ENCODE measurements at places on chromosomes 5 and 9.
A peak's percentile ranks its signal among the peaks of the same experiment; 100 is the strongest.

DNA sequence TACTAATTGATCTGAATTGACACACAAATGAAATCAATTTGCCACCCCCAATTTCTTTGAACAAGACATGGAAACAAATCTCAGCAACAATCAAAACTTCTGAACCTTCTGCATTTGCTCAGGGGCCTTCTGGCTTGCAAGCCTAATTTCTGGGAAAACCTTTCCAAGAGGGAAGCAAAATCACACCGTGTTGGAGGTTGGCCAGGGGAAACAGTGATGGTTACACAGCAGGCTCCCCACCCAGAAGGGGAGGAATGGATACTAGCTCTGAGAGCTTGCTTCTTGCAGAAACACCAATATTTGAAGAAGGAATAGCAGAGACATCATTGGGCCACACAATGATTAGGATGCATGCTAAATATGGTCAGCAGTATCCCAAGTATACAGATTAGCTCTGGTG, 488.6 kb upstream of the TRPC7 start:
- DNase-seq = no peak

DNA sequence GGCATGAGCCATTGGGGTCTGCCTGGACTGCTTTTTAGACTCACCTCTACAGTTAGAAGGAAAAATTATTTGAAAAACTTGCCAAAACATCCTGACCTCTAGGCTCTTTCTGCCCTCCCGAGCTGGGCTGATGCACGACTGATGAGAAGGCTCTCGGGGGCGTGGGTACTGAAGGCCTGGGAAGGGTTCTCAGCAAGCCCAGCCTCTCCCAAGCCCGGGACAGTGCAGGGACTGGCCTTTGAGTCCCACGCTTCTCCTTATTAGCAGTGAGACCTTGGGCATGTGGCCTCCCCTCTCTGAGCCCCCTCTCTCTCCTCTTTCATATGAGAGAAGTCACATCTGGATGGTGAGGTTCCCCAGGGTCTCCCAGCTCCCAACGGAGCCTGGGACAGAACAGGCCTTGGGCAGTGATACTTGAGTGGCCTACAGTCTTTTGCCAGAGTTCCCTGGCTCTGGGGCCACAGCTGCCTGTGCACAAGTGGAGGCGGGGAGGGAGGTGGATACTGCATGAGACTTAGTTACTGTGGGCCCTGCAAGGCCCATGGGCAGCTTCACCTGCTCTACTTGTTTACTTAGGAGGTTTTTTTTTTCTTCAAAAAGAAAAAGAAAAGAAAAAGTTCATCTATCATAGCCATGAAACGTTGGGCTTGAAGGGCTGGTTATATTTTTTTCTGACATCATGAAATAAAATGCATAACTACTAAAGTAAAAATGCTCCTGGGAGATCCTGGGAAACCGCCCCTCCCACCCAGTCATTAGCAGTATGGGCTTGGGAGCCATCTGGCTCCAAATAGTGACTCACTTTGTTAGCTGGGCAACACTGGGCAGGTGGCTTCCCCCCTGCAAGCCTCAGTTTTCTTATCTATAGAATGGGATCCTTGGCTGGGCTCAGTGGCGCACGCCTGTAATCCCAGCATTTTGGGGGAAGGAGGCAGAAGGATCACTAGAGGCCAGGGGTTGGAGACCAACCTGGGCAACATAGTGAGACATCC, 139.4 kb downstream of the GAPVD1 start:
- no peak for DNase-seq

DNA sequence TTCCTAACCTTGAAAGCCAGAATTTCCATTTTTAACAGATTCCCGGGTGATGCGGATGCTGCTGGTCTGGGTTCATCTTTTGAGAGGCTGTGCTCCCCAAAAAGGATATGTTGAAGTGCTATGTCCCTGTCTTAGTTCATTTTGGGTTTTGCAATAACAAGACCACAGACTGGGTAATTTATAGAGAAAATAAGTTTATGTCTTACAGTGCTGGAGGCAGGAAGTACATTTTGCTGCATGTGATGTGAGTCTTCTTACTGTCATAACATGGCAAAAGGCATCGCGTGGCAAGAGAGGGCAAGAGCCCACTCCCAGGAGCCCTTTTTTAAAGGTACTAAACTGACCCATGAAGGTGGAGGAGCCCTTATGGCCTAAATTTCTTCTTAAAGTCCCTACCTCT, 114.1 kb downstream of the DAPK1 start:
- DNase-seq = no peak

DNA sequence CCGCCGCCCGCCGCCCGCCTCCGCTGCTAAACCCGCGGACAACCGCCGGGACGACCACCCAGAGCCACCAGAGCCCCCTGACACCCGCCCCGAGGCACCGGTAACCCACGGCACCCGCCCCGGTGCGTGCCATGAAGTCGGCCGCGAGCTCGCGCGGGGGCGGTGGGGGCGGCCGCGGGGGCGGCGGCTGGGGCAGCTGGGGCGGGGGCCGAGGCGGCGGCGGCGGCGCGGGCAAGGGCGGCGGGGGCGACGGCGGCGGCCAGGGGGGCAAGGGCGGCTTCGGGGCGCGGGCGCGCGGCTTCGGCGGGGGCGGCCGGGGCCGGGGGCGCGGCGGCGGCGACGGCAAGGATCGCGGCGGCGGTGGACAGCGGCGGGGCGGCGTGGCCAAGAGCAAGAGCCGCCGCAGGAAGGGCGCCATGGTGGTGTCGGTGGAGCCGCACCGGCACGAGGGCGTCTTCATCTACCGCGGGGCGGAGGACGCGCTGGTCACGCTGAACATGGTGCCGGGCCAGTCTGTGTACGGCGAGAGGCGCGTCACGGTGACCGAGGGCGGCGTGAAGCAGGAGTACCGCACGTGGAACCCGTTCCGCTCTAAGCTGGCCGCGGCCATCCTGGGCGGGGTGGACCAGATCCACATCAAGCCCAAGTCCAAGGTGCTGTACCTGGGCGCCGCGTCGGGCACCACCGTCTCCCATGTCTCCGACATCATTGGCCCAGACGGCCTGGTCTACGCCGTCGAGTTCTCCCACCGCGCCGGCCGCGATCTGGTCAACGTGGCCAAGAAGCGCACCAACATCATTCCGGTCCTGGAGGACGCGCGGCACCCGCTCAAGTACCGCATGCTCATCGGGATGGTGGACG, 499 bp downstream of the FBLL1 start:
- DNase-seq = no peak

- DNase-seq = no peak
Measured at GRCh38 chr5:132378580-132378979, 9.1 kb downstream of the SLC22A5 start.

GRCh38 chr5:108531367-108532128, 149.7 kb upstream of the FBXL17 start:
- no peak for DNase-seq

GRCh38 chr5:112694853-112695709, 42.6 kb upstream of the APC start:
- DNase-seq = no peak

- DNase-seq = no peak
Measured at GRCh38 chr9:72382405-72382804, 17.4 kb upstream of the ZFAND5 start.

DNA sequence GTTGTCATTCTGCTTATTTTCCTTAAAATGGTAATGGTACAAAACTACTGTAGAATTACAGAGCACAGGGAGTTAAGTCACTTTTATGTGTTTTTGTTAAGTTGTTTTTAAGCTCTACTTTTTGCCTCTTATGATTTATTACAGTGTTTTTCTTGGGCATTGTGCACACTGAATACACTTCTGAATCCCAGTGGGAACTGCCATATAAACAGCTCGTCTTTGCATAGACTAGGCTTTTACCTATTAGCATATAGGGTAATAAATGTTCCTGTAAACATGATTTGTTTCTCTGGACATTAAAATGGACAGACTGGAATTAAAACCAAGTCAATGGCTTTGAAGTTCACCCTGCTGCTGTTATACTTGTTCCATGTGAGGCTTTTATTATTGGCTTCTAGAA, 12.2 kb downstream of the KLF9 start:
- DNase-seq = no peak

DNA sequence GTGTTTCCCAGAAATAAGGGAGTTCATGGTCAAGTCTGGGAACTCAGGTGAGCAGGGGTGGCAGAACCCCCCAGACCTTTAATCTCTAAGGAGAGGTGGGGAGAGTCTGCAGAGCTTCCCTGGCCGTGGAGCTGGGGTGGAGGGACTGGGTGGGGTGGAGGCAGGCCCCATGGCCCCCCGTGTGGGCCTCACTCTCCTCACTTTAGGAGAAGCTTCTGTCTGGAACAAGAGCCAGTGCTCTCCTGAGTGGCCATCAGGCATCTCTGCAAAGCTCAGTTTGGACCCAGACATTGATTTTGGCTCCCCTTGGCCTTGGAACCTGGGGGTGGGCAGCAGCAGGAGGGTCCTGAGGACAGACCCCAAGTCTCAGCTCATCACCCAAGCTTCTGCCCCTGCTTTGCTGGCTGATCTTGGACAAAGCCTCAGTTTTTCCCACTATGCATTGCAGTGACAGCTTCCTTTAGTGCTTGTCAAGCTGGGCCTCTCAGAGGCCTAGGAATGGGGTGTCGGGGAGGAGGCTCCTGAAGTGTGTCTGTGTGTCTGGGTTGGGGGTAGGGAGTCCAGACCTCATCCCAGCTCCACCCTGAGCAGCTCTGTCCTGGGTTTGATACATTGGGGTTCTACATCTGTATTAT, 3.5 kb upstream of the GBGT1 start:
- DNase-seq = no peak

DNA sequence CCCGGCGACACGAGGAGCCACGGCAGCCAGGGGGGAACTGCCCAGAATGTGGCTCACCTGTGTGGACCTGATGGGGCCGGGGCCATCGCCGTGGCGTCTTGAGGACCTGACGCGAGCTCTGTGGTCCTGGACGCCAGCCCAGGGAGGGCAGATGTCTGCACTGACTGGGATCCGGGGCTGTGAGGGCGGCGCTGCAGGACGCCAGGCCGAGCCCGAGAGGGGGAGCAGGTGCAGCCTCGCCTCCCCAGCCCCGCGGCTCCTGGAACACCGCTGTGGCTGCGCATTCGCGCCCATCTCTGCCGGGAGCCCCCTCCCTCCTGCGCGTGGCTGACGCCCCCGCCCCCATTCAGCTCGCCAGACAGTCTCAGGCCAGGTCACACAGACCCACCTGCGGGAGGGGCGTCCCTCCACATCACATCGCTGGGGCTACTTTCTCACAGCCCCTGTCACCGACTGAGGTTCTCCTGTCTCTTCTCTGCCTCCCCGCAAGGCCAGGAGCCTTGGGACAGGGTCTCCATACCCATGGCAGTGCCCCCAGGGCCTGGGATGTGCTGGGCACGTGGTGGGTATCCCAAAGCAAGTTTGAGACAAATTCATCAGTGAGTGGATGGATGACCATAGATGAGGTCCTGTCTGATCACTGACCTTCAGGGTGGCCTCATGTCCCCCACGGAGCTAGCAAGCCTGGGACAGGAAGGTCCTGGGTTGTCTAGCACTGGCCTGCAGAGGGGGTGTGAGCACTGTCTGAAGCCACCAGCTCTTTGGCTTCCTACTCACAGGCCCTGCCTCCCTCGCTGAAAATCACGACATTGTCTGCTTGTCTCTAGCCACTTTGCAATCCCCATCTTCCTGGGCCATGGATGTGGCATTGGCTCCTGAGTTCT, 47.3 kb downstream of the RASGEF1C start:
- DNase-seq = peak; percentile 63

GRCh38 chr9:127087411-127087810, 35.0 kb downstream of the ANGPTL2 start:
- DNase-seq = no peak

DNA sequence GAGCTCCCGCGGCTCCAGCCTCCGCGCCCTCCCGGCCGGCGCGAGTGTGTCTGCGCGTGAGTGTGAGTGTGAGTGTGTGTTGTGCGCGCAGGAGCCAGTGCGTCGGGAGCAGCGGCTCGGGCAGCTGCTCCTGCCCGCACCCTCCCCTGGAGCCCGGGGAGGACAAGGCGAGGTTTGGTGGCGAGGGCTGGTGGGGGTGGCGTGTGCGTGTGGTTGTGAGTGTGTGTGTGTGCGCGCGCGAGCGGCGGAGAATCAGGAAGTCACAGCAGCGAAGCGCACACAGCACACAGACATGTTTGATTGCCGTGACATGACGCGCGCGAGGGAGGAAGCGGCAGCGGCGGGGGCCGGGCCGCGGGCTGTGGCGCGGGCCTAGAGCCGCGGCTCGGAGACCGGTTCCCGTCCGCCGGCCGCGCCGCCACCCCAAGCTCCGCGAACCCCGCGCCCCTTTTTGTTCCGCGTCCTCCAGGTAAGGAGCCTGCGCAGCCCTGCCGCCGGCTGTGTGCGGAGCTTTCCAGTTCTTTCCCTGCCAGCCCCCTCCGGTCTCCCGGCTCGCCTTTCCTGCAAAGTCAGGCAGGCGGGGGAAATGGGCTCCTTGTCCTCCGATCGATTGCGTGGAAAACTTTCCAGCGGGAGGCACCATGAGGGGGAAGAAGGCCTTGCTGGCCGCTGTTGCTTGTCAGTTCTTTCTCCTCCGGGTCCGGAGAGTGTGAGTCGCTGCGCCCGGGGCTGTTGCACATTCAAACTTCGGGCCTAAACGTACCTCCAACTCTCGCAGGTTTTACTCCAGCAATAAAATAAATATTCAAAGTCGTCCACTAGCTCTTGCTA, 2.4 kb downstream of the SMARCA2 start:
- peak; percentile 83 for DNase-seq

GRCh38 chr5:177194268-177194667, 60.7 kb downstream of the NSD1 start:
- DNase-seq = peak; percentile 35

GRCh38 chr5:51652980-51653379, 269.7 kb downstream of the ISL1 start:
- no peak for DNase-seq

DNA sequence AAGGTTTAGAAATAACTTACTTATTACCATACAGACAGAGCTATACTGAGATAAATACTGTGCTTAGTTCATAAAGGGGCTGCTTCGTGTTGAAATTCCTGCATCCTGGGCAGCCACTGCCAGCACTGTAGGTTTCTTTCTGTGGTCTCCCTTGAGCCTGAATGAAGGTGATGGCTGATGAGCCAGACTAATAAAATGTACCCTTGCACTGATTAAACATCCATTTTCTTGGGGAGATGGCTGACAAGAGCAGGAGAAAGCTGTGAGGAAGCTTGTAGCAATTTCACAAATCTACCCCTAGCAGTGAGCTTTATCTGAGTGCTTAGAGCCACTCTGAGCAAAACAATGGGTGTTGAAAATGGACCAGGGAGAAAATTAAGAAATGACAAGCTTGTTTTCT, 23.3 kb upstream of the ZSWIM6 start:
- no peak for DNase-seq

DNA sequence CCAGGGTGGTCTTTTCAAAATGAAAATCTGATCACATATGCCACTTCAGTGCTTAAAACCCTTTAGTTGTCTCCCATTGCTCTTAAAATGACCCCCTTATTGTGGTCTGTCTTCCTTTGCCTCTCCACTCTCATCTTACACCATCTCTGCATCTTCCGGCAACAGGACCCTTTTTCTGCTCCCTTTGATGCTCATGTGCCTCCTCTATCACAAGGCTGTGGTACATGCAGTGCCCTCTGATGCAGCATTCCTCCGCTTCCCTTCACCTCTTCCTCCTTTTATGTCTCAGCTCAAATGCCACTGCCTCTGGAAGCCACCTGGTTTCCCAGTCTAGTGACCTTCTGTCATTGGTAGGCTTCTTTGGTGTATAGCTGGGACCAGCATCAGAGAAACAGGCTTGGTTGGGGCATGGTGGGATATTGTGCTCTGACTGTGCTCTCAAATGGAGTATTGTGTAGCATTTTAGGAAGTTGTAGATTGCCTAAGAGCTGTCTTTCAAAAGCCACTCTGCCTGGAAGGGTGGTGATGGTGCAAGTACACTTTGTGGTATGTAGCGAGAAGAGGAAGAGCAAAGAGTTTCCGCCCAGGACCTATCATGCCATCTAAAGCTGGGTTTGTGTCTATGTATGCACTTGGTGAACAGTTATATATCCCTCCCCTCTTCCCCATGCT, 28.1 kb downstream of the ARHGAP26 start:
- DNase-seq = peak; percentile 64

Measured in putamen (tissue), 1 donor.